ENCODE measurements at places on chromosomes 3 and 15.

GRCh38 chr3:180183346-180183745 is 146.6 kb upstream of the PEX5L start:
- DNase-seq = no peak

DNA sequence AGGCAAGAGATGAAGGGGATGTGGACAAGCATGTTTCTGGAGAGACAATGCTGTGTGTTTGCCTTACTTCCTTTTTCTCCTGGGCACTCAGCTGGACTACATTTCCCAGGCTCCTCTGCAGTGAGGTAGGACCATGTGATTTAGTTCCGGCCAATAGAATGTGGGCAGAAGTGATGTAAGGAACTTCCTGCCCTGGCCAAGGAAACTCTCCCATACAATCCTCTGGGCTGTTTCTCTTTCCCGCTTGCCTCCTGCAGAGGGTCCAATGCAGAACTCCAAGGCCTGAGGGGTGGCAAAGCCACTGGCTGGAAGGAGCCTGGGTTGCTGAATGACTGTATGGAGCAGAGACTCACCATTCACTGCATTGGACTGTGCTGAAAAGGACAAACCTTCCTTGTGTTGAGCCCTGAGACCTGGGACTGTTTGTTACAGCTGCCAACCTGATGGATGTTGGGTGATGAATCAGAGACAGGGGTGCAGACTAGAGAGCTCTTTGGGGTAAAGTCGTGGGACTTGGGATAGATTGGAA is 82.7 kb upstream of the SLC6A6 start:
- no peak for DNase-seq

DNA sequence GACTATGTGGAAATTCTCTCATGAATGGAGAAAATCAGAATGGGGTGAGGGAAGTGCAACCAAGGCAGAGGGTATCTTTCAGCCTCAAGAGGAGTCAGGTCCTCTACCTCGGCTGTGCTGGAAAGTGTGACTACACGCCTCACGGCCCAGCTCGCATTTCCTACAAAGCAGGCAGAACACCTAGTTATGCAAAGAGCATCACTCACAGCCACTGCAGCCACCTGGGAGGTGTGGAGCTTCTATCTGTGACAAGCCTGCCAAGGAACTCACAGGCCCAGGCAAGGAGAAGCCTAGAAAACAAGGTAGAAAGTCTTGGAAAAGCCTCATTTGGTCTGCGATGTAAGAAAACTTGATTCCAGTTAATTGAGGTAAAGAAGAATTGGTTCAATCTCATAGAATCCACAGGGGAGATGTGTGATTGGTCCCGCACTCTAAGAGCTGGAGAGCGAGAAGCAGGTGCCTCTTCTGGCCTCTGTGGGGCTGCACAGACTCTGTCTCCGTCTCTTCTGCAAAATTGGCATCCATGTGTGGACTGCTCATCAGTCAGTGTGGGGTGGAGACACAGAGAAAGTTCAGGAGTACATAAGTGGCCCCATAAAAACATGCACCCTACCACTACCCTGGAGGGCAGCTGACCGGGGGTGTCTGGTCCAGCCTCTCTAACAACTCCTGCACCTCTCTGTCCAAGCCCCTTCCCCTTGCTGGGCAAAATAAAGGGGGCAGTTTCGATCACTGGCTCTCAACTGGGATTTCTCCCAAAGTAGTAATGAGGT is 76.8 kb downstream of the TAMM41 start:
- DNase-seq = no peak

DNA sequence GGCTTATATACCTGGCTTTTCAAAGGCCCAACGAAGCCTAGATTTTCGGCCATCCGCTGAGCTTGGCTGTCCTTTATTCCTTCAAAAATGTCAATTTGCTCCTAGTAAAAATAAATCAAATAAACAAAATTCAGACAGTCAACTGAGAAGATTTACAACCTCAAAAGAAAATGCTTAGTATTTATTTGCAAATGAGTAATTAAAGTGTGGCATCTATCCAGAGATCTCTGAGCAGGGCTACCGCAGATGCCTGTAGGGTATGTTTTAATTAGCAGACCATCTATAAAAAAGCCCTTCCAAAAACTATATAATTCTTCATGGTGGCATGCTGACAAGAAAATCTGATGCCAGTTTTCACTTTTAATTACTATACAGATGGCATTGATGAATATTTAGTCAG is 136.2 kb downstream of the SUCLG2 start:
- no peak for DNase-seq

GRCh38 chr3:188523291-188523690 is 369.3 kb downstream of the LPP start:
- DNase-seq = no peak

DNA sequence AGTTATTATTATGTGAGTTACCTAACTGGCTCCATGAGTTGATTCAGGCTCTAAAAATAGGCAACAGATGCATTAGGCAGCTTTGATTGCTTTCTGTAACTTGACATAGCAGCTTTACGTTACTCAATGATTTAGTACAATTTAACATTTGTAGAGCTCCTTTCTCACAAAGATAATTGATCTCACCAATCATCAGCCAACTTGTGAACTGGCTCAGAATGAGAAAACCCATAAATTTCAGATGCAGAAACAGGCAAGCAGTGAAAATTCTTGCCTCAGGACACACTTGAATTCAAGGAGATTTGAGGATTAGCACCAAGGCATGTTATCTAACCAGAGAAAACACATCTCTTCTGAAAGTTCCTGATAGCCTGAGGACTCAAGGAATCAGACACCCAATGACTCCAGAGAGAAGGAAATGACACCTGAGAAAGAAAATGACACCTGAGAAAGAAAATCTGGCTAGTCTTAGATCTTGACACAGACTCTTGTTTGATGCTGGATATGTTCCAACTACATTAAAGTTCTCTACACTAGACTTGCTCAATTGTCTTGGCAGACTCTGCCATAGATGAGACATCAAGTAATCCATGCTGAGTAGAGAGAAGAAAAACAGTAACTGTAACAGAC is 315.1 kb upstream of the CBLB start:
- no peak for DNase-seq

- DNase-seq = no peak
These were observed 50.0 kb upstream of the CORO2B start for GRCh38 chr15:68528626-68529290.

GRCh38 chr15:65189102-65189740 is 4.1 kb upstream of the CLPX start:
- no peak for DNase-seq

DNA sequence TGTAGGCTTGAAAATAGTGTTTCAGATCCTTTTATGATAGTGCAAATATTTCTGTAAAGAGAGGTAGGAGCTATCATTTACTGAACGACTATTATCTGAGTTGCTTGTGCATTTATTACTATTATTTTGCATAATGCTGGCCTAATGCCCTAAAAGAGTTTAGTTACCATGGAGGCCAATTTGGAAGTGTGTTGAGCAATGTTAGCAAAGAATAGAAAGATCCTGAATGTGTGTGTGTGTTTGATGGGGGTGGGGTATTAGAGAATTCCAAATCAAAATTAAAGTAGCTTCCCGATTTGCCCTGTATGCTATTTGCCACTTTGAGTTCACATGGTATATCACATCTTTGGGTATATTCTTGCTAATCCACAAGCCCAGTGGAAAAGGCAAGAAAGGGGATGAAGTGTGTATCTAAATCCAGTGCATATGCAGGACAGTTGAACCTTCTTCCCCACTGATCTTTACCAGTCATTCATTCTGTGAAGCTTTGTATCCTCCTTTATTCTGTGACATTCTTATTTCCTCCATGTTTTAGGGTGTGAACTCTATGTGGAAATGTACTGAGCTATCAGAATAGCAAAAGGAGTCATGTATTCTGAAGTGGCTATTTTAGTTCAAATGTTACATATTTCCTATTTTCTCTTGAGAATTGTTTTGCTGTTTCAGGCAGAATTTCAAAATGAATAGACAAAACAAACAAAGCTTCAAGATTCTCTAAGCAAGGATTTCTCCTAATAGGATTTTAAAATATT is 45.7 kb upstream of the PLSCR5 start:
- DNase-seq = no peak

GRCh38 chr15:99921101-99921500 is 187.9 kb upstream of the LYSMD4 start:
- no peak for DNase-seq

- DNase-seq = no peak
These were observed 48.6 kb downstream of the IMPG2 start for GRCh38 chr3:101271728-101272127.

- DNase-seq = no peak
These were observed 509.3 kb upstream of the CFAP20DC start for GRCh38 chr3:59558906-59559720.

GRCh38 chr15:71758711-71759110 is 51.6 kb upstream of the NR2E3 start:
- no peak for DNase-seq

- no peak for DNase-seq
These were observed 8.8 kb upstream of the EXOG start for GRCh38 chr3:38487323-38487722.

DNA sequence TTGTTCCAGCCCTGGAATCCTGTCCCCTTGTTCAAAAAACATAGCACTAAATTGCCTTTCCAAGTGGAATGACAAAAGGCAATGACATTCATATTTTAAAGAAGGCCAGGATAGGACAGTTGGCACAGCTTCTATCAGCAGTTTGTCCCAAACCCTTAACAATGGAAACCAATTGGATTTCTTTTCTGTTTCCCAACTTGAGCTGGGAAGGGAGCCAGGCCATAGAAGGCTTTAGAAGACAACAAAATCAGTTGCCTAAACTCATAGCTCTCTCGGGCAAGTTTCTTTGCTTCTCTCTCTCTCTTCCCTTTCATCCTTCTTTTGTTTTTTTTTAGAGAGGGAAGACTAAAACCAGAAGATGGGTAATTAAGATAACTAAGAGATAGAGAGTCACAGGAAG is 227.7 kb upstream of the TPRG1 start:
- no peak for DNase-seq

GRCh38 chr3:117898722-117899522 is 1135.7 kb downstream of the IGSF11 start:
- no peak for DNase-seq

GRCh38 chr3:168220556-168220955 is 124.8 kb upstream of the GOLIM4 start:
- no peak for DNase-seq

DNA sequence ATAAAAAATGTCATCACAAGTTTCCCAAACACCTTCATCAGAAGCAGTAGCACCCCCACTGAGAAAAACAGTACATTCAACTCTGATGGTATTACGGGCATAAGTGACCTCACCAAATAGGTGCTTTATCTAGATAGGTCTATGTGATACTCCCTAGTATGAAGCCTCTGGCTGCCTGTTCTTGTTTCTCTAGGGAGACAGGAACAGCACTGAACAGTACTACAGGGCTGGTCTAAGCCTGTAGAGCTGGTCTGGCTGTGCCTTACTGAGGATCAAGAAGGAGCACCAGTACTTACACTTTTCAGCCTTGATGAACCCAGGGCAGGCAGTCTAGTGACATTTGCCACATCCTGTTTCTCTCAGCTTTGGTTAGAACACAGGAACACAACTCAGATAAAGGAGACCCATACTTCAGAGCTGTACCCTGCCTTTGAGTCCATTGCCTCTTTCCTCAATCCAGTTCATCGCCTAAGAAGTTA is 35.9 kb downstream of the OXNAD1 start:
- DNase-seq = peak; percentile 36

- no peak for DNase-seq
These were observed 114.4 kb downstream of the TP63 start for GRCh38 chr3:189745622-189746021.

DNA sequence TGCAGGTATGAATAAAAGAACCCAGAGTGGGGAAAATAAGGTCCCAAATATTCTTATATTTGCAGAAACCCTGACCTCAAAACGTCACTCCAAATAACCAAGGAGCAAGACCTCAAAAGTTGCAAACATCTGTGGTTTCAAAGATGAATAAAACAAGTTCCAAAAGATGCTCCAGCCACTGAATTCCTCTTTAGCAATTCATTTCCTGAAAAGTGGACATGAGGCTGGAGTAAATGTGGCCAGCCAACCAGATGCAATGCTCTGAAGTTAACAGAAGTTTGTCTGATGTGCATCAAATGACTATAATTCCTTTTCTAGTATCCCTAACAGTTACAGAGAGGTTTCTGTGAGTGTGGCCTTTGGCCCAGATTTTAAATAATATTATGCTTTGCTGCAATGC is 71.2 kb upstream of the WNT5A start:
- no peak for DNase-seq

GRCh38 chr3:151086484-151087456 is 1.3 kb downstream of the MED12L start:
- peak; percentile 42 for DNase-seq
